NCI-H1694 treated with DMSO at 0.1 percent for 48 hours (cell line): ENCODE measurements at places on chromosomes 1 and 21.

GRCh38 chr21:32173121-32173724 lies 105.6 kb downstream of the MIS18A start:
- DNase-seq: no peak

- DNase-seq: no peak
Observed at GRCh38 chr1:36715797-36716196, 233.1 kb upstream of the CSF3R start.

DNA sequence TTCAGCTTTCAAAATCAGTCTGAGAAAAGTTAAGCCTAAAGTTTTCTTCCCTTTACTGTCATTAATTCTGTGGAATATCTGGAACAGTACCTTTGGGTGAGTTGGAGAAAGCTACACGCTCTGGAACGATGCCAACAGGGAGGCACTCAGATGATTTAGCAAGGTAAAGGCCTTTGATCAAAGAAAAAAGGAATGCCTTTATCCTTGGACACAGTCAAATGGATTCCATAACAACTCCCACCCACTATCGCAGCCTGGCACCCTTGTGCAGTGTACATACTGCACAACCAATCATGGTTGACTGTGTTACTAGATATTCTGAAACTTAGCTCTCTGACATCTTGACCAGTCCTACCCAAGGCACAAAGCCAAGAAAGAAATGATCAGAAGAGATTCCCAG lies 218.7 kb downstream of the PATJ start:
- DNase-seq: no peak

GRCh38 chr1:64834734-64835133 lies 89.9 kb downstream of the RAVER2 start:
- DNase-seq: no peak

DNA sequence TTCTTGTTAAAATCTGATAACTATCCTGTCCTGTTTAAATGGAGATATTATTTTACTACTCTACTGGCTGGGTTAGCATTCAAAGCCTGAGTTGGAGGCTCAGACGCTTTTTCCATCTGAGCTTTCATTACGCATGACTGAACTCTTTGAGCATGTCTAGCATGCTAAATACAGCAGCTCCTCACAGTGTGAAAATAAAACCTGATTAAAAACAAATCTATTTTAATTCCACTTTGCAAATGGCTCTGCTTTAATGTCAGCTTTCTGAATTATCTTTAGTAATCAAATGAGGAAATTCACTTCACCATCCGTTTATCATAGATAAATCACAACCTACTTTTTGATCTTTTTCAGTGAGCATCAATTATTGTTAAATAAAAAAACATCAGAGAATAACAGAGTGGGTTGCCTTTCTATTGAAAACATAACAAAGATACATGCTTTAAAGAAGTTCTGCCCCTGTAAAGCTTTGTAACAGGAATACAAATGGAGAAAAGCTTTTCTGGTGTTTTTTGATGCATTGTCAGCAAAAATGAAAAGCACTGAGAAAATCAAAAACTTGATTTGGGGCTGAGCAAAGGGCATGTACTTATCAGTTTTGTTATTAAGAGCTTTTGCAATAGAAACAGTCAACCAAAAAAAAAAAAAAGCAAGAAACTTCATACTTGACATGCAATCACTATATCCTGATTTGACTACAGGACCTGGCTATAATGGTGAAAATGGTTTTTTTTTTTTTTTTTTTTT lies 3.5 kb upstream of the SPEN start:
- DNase-seq: peak; percentile 45

GRCh38 chr21:16594191-16594590 lies 864.4 kb downstream of the USP25 start:
- DNase-seq: no peak

DNA sequence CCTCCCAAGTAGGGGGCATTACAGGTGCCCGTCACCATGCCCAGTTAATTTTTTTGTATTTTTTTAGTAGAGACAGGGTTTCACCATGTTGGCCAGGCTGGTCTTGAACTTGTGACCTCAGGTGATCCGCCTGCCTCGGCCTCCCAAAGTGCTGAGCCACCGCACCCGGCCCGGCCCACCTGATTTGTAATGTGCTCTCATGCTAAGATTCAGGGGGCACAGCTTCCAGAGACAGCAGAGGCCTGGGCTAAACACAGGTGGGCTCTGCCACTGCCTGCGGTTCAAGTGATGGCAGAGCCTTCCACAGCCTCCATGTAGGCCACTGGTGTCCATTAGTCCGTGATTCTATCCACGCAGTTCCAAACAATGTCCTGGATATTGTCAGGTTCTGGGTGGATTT lies 98.4 kb downstream of the PDE9A start:
- DNase-seq: no peak

DNA sequence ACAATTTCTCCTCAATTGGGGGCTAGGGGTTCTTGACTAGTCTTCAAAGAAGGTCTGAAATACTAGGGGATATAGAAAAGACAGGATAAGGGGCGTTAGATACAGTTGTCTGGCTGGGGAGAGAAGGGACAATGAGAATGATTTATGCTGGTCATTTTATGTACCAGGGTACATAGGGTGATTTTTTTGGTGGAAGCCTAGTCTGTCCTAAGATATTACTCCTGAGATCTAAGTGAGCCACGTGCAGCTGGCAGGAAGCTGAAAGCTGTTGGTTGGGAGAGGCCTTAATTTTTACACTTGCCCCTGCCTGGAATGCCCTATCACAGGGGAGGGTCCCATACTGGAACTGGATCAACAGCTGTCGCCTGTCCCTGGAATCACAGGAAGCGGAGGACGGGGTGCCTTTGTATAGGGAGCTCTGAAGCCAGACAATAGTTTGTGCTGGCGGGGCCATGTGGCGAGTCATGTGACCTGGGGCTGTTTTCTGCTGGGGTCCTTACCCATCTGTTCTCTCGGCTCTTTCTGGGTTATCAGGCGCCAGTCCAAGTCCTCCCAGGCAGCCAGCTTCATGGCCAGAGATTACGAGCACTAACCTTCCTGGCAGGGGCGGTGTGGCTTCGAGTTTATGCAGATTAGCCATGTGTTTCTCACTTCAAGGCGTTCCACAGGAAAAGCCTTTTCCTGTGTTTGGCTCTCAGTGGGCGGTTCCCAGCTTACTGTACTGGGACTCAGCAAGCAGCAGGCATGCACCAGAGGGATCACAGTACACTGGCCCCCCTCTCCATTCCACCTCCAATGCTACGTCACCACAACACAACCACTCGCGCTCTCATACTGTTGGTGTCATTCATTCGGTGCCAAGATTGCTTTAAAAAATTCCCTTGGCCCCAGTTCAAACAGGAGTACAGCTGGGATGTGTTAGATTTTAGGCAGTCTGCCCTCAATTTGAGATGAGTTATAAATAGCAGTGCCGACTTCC lies 27.5 kb downstream of the ARID1A start:
- peak; percentile 98 for DNase-seq

GRCh38 chr1:66695116-66695515 lies 57.1 kb upstream of the DYNLT5 start:
- no peak for DNase-seq

DNA sequence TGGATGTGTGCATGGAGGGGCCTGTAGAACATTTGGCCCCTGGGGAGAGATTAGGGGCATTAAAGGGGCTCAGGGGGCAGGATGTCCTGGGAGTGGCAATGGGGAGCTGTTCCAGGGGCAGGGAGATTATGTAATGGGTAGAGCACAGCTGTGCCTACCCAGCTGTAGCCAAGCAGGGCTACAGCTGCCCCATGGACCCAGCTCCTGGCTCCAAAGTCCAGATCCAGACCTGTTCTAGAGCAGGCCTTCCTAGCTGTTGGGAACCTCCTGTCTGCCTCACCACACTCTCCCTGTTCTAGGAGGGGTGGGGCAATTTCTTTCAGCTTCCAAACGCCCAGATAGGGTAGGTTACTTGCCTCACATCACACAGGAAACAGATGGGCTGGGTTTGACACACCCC lies 5.6 kb downstream of the RPS6KA1 start:
- no peak for DNase-seq

GRCh38 chr1:40449684-40450494 lies at the start of gene ZFP69B:
TSS of gene ZFP69B (plus strand) at chr1:40450476. CDS start at chr1:40450962, 486 bp downstream.
- peak; percentile 70 for DNase-seq

DNA sequence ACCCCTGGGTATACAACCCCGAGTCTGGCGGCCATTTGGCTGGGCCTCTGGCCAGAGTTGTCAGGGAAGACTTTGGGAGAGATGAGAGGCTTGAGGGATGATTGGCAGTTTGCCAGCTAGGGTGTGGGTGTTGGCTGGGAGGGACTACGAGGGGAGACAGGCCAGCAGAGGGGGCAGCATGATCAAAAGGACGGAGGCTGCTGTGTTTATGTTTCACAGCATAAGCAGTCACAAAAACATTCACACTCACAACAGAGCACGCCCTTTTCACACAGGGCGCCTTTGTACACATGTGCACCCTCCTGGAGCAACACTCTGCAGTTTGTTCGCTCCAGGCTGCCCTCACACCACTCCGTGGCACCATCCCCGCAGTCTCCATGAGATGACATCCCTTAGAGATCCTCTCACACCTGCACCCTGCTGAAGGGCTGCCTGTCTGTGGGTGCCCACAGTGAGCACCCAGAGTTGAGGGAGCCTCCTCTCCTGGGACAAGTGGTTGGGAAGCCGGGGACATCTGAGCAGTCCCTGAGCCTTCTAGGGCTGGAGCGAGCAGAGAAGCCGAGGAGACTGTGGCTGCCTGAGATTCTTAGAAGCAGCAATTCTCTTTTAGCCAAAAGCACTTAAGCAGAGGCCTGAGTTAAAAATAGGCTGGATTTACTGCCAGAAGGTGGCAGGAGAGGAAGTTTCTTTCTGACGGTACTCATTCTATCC lies 15.4 kb downstream of the EFNA3 start:
- peak; percentile 64 for DNase-seq

DNA sequence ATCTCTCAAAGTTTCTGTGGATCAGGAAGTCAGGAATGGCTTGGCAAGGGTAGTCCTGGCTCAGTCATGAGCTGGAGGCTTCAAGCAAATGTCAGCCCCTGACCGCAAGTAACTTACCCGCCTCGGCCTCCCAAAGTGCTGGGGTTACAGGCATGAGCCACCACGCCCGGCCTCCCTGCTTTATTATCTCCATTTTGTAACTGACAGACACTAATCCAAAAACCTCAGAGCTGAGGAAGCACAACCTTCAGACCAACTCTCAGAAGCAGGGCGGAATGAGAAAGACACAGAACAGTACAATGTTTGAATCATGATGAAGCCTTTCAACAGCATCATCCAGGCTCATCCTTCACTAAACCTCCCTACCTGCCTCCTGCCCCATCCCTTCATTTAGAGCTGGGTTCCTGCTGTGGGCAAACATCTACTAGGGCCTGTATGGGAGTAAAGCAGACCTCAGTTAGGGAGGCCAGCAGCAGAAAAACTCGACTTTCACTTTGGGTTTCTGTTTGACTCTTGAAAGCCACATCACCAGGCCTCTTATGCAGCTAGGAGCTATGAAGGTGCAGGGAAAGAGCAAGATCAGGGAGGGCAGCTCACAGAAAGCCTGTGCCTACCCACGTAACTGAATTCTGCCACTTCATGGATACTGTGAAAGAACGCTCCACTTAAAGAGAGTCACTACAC lies 84.4 kb upstream of the RAB4A start:
- no peak for DNase-seq

GRCh38 chr1:235205687-235206086 lies 44.6 kb upstream of the RBM34 start:
- DNase-seq: no peak

GRCh38 chr1:212518188-212519054 lies 85.7 kb downstream of the NENF start:
- no peak for DNase-seq

GRCh38 chr1:246949956-246950355 lies 18.2 kb upstream of the AHCTF1 start:
- DNase-seq: no peak

GRCh38 chr1:224196813-224197600 lies 14.0 kb downstream of the DEGS1 start:
- no peak for DNase-seq

DNA sequence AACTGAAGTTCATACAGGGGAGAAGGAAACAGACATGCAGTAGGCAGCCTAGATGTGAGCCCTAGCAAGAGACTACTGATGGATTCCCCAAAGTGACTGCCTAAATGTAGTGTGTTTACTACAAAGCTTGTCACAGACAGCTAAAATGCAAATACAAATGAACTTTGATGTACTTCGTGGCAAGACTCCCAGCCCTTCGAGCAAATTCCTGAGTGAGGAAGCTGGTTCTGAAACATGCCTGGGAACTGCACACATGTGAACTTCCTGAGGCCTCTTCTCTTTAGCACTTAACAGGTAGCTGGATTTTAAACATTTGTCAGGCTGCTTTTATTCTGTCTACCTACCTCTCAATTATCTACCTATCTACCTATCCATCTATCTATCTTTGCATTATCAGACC lies 6.7 kb upstream of the IRF2BP2 start:
- DNase-seq: no peak

GRCh38 chr1:153556348-153556747 lies 7.3 kb upstream of the S100A3 start:
- DNase-seq: no peak

DNA sequence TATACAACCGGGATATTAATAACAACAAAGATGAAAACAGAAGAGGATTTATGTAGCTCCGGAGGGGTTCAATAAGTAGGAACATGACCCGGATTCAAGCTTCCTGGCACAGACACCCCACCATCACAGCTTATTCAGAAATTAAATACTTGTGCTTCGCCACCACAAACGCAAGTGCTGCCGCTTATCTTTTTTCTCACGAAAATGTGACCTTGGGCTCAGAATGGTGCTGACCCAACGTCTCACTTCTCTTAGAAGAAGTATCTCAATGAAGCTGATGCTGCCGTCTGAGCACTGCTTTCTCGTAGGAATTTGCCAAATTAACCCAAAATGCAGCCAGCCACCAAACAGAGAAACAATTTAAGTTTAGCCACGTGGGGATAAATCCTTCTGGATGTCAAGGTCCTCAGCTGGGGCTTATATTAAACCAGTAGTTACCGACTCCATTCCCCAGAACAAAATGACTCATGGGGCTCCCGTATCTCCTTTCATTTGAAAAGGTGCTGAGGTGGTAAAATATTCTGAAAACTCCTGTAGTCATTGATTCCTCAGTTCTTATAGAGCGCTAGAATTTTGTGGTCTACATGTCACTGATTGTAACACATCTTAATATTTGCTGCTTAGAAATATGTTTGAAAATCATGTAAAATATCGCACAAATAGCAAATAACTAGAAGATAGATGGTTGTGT lies 466.7 kb downstream of the SMYD3 start:
- DNase-seq: no peak

DNA sequence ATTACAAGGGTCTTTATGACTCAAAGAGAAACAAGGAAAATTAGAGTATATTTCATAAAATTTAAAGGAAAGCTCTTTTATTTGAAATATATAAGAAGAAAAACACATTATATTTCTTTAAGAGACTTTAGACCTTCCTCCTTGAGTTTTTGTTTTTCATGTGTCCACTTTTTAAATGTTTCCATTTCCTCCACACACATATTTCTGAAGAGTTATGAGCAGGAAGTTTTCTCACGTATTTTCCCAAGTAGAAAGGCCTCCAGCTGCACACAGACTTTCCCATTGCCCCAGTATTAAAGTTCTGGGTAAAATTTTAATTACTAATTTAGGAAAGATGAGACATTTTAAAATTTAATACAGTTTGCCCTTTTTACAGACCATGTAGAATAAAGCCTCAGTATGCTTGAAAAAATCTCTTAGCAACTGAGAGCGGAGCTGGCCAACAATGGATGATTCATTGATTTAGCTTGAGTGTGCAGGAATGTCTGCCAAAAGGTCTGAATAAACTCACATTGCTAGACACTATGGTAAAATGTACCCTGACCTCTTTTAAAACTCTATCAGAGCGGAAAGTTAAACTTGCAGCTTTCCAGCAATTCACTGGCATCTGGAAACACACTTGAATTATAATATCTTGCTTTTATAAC lies 57.9 kb downstream of the DDAH1 start:
- DNase-seq: no peak

- DNase-seq: peak; percentile 43
Observed at GRCh38 chr1:33378976-33379375, 51.9 kb downstream of the PHC2 start.
